CD4-positive, alpha-beta T cell treated with Interleukin-17A for 1 hour (primary cell): ENCODE measurements at places on chromosomes 1 and 21.

GRCh38 chr1:207908107-207908734, 2.7 kb downstream of the CD34 start:
- DNase-seq: no peak

DNA sequence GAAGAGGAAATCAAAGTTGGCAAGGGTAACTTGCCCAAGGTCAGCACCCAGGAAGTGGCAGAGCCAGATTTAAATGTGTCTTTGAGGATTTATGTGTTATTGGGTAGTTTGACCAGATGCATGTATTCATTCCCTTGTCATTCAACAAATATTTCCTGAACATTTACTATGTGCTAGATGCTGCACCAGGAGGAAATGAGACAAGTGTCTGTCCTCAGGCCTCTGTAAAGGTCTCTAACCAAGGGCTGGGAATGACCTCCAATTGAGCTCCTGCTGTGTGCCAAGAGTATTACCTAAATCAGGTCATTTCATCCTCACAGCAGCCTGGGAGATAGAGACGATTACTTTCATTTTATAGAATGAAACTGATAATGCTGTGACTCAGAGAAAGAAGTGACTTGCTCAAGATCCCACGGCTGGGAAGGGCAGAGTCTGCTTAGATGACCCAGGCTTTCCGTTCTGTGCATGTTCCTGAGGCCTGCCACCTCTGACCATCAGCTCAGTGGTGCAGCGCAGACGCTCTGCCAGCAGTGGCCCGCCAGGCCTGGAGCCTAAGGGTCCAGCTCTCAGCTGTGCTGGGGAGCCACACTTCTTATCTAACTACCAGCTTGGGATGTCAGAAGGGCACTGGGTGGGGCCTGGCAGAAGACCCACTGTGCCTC, 3.5 kb upstream of the TTC22 start:
- DNase-seq: no peak

DNA sequence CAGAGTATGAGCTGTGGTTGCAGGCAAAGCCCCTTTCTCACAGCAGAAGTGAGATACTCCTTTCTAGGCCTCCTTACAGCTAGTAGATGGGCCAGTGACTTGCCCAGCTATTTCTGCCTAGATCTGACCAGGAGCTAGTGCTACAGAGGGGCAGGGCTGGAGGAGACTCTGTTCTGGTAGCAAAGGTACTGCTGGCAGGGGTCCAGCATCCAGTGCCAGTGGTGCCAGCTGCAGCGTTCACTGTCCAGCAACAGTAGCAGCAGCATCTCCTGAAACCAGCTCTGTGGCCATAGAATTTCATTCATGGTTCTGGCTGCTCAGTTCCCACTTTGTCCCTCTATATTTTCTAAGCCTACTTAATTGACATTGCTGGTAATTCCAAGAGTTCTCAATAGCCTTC, 62.5 kb upstream of the CNN3 start:
- no peak for DNase-seq

- DNase-seq: peak; percentile 75
Observed at GRCh38 chr1:150613061-150613920, 16.1 kb downstream of the ENSA start.

DNA sequence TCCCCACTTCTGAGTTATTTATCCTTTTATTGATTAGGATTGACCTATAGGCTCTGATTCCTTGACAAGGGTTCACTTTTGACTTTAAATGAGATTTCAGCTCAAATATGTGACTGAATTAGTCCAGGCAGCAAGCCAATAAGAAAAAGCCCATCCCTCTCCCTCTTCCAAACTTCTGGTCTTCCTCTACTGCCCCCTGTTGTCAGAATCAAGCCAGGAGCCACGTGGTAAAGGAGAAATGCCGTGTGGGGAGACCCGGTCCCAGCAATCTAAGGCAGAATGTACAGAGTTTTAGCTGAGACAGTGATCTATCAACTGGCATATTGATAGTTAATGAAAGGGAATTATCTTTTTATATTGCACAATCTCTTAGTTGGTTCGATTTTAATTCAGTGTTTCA, 5.2 kb downstream of the ADAMTS5 start:
- no peak for DNase-seq

GRCh38 chr1:80274256-80274655, 1267.7 kb upstream of the ADGRL4 start:
- DNase-seq: no peak

- DNase-seq: no peak
Observed at GRCh38 chr1:179966551-179966950, 11.9 kb downstream of the CEP350 start.

DNA sequence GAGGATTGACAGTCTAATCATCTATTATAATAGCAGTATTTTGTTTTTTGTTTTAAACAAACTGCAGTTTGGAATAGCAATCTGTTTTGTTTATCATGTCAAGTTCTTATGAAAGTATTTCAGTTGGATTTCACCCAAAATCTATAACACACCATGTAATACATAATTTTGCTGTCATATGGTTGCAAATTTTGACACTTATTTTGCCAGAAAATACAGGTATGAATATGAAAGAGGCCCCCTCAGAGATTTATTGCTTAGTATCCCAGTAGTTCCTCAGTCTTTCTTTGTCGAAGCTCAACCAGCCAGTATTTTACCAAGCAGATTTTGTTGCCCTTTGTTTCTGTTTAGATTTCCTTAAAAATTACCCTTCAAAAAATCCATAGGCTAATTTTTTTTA, 317.5 kb upstream of the CXADR start:
- no peak for DNase-seq

GRCh38 chr1:182141040-182141439, 79.5 kb upstream of the ZNF648 start:
- DNase-seq: no peak

GRCh38 chr1:24345334-24345733, 26.2 kb downstream of the GRHL3 start:
- DNase-seq: no peak

DNA sequence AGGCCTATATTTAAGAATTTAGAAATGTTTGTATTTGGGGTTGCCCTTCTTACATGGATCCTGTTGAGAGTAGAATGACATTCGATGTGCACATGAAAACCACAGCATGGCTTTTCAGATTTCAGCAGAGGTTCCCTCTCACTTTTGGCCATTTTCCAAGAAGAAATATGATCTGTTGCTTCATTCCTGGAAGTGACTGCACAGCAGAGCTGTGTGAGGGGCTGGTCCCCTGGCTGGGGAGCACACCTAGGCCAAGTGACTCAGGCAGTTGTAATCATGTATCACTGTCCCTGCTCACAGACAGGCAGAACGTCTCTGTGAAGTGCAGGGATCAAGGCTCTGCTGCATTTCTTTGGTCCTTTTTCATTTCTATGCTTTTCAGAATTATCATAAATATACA, 32.3 kb downstream of the AGT start:
- no peak for DNase-seq

DNA sequence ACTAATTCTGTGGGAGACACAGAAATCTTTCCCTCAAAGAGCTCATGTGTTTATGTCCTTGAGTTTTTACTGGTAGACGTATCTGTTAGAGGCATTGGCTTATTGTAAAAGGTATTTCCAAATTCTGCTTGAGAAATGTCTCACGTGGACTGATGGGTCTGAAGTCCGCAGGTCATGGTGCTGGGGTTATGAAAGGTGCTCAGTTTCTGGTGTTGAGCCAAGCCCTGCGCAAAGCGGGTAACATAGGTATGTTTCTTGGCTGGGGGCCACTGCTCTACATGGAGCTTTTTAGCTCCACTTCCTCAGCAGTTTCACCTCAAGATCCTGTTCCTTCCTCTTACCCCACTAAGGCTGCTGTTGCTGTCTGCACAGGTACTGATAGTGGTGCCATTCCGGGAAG, 10.8 kb downstream of the UTP25 start:
- no peak for DNase-seq

GRCh38 chr1:37393173-37394120, 80.9 kb upstream of the ZC3H12A start:
- no peak for DNase-seq

- peak; percentile 69 for DNase-seq
Observed at GRCh38 chr1:9825093-9826074, 1.6 kb upstream of the CLSTN1 start.

GRCh38 chr1:163166886-163167555, 35.7 kb downstream of the RGS5 start:
- DNase-seq: no peak

GRCh38 chr1:35557118-35557610, at the start of gene KIAA0319L:
KIAA0319L (minus strand) TSS chr1:35557403; CDS start chr1:35554491, 2,912 bp downstream.
- DNase-seq: no peak

GRCh38 chr1:103448560-103448959, 76.9 kb upstream of the RNPC3 start:
- DNase-seq: no peak

GRCh38 chr1:215279682-215280081, 197.1 kb downstream of the KCNK2 start:
- no peak for DNase-seq

DNA sequence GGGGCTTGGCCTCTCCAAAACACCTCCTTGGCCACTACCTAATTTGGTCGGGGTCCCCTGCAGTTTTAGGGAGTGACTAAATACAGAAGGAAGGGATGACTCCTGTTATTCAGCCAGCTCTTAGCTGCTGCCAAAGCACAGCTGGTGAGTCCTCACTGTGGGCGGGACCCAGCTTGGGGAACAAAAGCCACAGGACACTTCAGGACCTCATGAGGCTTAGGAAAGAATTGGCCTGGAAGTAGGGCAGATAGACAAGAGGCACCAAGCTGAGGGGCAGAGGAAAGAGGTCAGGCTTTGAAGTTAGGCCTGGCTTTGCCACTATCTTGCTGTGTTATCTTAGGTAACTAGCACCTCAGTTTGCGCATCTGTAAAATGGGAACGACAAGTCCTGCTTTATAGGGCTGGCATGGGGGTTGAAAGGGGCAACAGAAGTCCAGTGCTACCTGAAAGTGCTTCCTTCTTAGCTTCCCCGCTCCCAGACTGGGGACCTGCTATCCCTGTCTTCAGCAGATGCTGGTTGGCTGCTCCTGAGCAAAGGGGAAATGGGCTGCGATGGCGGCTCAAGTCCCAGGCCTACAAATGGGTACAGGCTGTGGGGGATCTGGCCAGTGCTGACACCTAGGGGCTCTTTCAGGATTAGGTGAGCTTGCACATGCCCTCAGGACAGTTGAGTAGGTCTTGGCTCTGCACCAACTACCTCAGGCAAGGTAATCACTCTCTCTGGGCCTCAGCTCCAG, 15.7 kb downstream of the IFI6 start:
- no peak for DNase-seq

DNA sequence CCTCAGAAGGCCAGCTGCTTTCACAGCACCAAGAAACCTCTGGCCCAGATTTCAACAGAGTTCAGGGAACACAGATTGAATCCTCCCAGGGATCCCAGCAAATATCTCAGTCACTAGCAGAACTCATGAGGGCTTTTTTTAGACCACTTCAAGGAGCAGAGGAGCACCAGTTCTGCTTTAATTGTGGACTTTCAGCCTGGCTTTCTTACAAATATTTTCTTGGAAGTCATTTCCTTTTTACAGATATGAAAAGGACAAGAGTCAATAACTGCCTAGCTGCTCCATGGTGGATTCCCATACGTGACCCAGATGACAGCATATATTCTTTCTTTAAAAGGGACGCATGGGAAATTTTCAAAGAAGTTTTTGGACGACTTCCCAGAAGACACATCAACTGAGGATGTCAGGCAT, 6.4 kb upstream of the LRRC8B start:
- no peak for DNase-seq

DNA sequence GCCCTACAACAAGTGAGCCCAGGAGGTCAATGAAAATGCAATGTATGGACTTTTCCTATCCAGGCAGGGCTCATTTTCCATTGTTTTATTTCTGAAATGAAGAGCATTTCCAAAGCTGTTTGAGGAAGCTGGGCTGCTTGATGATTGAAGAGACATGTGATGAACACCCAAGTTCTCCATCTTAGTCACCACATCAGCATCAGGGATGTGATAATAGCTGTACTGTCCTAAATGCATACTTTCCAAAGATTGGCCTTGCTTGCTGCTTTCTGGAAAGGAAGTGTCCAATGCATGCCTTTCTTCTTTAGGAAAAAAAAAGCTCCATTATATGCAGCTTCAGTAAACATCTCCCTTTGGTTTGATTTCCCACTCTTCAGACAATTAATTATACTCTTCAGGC, 425.9 kb upstream of the RUNX1 start:
- DNase-seq: no peak

DNA sequence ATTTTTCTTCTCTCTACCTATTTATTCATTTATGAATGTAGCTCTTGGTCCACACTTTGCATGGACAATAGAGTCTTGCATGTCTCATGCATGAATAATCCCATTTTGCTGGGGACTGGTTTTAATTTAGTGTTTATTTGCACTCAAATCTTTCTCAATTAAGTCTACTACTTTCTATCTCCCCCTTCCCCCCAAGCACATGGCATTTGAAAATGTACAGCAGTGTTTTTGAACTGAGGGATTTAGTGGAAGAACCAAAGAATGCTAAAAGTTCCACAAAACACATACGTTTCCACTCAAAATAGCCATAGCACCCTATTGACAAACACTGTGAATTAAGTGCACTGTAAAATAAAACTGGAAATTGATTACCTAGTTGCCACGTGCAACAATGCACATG, 119.5 kb upstream of the USH2A start:
- DNase-seq: no peak
